ENCODE measurements at places on chromosomes 4 and X.

- DNase-seq, result no peak
These were observed 42.3 kb upstream of the ANK2 start for GRCh38 chr4:113007151-113007550.

DNA sequence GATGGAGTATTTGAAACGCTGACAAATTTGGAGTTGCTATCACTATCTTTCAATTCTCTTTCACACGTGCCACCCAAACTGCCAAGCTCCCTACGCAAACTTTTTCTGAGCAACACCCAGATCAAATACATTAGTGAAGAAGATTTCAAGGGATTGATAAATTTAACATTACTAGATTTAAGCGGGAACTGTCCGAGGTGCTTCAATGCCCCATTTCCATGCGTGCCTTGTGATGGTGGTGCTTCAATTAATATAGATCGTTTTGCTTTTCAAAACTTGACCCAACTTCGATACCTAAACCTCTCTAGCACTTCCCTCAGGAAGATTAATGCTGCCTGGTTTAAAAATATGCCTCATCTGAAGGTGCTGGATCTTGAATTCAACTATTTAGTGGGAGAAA lies 13.2 kb downstream of the TLR8 start:
- no peak for DNase-seq

DNA sequence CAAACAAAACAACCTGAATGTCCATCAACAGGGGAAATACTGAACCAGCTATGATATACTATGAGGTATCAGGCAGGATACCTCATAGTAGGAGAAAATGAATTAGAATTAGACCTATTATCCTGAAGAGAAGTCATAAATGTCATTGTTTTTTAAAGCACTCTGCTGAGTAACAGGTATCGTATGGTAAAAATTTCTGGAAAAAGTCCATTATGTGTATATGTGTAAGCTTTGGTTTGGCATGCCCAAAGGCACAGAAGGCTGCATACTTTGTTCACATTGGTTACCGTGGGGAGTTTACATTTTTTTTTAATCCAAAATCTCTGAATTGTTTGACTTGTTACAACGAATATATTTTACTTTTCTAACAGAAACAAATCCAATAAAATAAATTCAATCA lies 70.5 kb downstream of the RPS3A start:
- no peak for DNase-seq

DNA sequence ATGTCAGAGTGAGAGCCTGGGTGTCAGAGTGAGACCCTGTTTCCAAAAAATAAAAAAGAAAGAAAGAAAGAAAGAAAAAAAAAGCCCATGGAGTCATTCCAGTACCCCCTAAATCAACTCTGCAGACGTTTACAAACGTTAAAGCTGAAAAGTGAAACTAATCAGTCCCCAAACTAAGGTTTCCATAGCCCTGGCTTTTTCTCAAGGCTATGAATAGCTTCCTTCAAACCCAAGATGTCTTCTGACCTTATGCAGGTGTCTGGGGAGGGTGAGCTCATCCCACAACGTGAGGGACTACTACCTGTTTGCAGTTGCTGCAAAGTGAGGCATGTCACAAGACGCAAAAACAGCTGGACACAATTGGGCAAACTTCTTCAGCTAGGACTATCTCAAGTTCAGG lies 144.0 kb downstream of the SH3KBP1 start:
- no peak for DNase-seq

DNA sequence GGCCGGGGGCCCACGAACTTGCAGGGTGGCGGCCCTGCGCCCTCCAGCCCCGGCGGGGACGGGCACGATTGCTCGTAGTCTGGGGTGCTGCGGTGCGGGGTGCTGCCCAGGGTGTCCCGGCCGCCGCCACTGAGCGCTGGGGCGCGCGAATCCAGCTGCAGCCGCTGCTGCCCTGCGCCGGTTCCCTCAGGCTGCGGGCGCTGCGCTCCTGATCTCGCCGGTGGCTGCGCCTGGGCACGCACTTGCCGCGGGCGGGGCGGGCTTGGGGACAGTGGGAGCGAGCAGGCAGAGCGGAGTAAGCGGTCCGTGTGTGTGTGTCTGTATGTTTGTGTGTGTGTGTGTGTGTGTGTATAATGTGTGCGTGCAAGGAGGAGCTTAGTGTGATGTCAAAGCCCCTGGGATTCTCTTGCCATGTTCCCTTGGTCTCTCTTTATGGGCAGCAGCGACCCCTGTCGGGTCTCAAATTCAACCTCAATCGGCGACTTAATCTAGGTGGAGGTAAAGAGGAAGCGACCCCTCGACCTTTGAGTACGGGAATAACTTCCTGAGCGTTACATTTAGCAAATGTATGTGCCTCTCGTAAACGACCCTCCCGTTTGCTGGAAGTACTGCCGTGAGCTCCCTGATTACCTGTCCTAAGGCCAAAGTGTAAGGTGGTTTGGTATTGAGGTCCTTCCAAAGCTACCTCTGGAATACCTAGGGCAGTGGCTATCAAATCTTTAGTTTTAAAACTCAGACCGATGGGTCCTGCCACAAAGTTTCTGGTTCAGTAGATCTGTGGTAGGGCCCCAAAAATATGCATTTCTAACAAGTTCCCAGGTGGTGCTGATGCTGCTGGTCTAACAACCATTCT lies at the start of gene RNF150:
Gene RNF150 (minus strand): TSS at position 324 of the 853 bp plus-strand sequence.
- no peak for DNase-seq

DNA sequence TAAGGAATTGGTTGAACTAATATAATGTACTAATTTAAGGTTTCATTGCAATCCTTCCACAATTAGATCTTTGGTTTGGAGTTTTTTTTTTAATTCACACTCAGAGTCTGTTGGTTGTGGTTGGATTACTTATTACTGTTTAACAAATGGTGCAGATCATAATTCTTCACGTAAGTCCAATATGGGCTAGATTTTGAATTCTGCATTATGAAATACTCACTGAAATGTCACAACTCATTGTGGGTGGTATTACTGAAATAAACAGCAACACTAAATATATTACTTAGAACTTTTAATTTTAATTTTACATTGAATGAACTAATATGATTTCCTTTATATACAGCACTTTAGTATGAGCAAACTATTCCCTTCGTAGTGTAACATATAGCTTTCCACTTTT lies 94.2 kb upstream of the MYOZ2 start:
- no peak for DNase-seq

DNA sequence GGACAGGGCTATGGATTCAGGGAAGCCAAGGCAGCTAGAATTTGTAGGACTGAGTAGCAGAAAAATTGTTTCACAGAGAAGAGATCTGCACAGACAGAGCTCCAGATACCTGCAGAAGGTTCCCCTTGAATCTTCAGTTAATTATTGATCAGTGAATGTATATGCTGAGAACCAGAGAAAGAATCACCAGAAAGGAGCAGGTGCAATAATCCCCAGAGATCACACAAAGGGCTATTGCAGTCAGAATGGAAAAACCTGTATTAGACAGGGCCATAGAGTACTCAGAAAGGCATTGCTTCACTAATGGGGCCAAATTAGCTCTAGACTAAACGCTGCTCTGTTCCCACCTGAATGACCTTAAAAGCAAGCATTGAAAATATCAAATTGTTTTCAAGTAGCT lies 35.5 kb upstream of the SMAD1 start:
- DNase-seq, result no peak

- DNase-seq, result no peak
These were observed 203.3 kb upstream of the JADE1 start for GRCh38 chr4:128606173-128606572.

- DNase-seq, result no peak
These were observed 5.4 kb downstream of the CPE start for GRCh38 chr4:165384186-165384585.

DNA sequence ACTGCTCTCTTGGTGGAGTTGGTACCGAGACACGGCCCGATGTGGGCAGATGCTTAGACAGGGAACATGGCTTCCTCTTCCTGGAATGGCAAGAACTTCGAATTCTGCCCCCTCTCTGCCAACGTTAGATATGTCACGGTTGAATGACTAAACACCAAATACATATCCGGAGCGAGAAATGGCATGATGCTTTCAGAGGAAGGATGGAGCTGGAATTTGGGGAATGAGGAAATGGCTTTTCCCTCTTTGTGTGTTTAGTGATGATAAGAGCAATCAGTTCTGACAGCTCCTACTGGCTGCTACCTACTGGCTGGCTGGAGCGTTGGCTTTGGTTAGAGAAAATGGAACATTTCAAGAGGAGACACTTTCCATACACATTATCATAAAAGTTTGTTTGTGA lies 140.0 kb downstream of the DHRSX start:
- DNase-seq, result no peak

DNA sequence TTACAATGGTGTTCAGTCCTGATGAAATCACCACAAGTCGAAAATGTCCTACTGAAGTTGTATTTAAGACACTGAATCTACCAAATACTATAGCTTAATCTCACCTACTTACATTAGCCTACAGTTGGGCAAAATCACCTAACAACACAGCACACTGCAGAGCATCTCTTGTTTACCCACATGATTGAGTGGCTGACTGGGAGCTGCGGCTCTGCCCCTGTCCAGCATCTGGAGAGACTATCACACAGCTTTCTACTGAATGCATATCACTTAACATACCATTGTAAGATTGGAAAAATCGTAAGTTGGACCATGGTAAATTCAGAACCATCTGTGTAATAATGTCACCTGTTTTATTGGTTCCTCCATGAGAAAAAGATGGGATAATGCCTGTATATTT lies 1083.2 kb upstream of the PCDH7 start:
- DNase-seq, result no peak

- no peak for DNase-seq
These were observed 67.6 kb upstream of the MTNR1A start for GRCh38 chr4:186622788-186623464.

GRCh38 chr4:118927974-118928373 lies 39.3 kb downstream of the SYNPO2 start:
- DNase-seq, result no peak

DNA sequence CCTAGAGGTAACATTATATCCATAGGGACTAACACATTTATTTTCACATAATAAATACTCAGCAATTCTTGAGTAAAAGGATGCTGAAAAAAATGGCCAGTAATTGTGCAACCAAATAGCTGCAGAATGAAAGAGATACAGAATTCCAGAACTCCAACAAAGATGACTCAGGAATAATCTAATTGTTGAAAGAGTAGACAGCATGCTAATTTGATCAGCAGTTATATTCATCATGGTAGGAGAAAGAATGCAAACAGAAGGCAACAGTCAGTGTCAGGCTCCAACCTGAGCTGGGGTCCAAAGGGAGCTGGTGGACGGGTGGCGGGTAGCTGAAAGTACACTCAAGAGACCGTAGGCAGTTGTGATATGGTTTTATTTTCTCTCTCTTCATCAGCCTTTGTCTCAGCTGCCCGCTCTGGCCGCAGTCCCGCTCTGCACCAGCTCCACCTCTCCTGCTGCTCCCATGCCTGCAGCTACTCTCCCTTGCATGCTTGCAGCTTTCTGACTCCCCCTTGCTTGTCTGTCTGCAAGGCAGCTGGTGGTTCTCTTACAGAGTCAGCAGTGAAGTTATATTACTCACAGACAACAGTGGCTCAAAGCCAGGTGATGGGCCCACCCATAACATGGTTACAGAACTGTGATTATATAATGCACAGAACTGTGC lies 1150.1 kb downstream of the STIM2 start:
- no peak for DNase-seq

- DNase-seq, result no peak
These were observed 34.8 kb downstream of the DOCK11 start for GRCh38 chrX:118530219-118530911.

DNA sequence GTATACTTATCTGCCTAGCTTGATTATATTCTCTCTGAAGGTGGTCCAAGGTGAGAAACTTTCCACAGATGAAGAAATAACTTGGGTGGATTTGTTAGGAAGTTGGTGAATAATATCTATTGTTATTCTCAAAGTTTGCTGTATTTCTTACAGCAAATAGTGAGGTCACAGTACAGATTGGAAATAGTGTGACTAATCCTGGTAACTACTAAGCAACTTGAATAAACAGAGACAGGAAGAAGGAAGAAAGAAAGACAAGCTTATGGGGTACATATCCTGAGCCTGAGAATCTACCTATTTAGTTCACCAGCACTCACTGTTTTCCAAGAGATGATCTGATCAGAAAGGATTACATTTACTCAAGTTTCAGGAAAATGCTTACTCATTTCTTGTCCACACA lies 1416.1 kb downstream of the RPA4 start:
- DNase-seq, result no peak

- no peak for DNase-seq
These were observed 35.9 kb downstream of the PNMA5 start for GRCh38 chrX:152958047-152958446.

GRCh38 chrX:45986081-45986480 lies 559.1 kb downstream of the ZNF674 start:
- DNase-seq, result no peak

DNA sequence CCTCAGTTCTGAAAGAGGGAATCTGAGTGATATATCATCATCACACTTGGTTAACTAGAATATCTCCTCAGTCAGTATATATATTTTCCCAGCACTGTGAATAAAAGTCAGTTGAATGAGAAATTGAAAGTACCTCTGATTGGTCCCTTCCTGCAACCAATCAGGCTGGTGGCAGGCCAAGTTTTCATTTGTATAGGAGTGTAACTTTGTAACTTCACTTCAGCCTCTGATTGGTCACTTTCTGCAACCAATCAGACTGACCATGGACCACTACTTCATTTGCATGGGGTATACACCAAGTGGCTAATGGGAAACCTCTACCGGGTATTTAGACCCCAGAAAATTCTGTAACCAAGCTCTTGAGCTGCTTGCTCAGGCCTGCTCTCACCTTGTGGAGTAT lies 2.0 kb upstream of the PGK1 start:
- no peak for DNase-seq

GRCh38 chrX:114344756-114345349 lies 239.0 kb upstream of the HTR2C start:
- DNase-seq, result no peak

DNA sequence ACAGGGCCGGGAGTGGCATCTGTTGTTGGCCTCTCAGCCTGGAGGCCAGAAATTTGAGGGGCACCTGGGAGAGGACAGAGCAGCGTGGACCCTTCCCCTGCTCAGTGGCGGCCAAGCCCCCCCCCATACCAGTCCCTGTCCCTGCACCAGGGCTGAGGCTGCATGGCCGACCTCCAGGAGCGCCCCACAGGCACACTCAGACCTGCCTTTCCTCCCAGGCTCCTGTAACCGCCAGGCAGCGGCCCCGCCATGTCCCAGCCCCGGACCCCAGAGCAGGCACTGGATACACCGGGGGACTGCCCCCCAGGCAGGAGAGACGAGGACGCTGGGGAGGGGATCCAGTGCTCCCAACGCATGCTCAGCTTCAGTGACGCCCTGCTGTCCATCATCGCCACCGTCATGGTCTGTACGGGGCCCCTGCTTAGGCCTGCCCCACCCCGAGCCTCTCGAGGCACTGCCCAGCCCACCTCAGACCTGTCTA lies 15.3 kb downstream of the TMEM175 start:
- DNase-seq, result no peak

GRCh38 chrX:49003696-49004095 lies 1.6 kb upstream of the GRIPAP1 start:
- DNase-seq, result no peak

- DNase-seq, result no peak
These were observed 43.2 kb upstream of the NEIL3 start for GRCh38 chr4:177266506-177266905.
